NAMALWA (cell line): ENCODE measurements at places on chromosomes 12 and 14.
A peak's percentile ranks its signal among the peaks of the same experiment; 100 is the strongest.

GRCh38 chr14:94449930-94450329 is 2.7 kb downstream of the SERPINA11 start:
- DNase-seq, result no peak

DNA sequence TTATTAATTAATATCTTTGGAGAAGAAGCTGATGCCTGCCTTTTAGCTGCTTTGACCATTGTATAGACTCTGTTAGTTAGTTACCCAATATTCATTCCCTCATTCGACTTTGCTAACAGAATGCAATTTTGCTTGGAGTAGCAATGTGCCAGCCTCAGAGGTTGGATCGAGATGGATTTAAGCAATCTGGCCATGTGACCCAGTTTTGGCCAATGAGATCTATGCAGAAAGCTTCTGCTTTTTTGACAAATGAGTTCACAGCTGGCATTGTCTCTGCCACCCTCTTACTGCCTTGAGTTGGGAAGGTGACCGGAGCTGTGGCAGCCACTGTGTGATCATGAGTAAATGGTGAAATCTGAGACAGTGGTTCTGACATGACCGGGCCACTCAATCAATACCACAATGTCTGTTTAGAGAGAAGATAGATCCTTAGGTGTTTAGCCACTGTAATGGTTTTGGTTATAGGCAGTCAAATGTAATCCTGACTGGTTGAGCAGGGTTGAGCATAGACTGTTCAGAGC is 74.9 kb upstream of the MED13L start:
- no peak for DNase-seq

- DNase-seq, result peak; percentile 49
Observed at GRCh38 chr12:2624543-2625288, 170.1 kb upstream of the FKBP4 start.

GRCh38 chr14:22333422-22334274 is 255.4 kb downstream of the DAD1 start:
- no peak for DNase-seq

DNA sequence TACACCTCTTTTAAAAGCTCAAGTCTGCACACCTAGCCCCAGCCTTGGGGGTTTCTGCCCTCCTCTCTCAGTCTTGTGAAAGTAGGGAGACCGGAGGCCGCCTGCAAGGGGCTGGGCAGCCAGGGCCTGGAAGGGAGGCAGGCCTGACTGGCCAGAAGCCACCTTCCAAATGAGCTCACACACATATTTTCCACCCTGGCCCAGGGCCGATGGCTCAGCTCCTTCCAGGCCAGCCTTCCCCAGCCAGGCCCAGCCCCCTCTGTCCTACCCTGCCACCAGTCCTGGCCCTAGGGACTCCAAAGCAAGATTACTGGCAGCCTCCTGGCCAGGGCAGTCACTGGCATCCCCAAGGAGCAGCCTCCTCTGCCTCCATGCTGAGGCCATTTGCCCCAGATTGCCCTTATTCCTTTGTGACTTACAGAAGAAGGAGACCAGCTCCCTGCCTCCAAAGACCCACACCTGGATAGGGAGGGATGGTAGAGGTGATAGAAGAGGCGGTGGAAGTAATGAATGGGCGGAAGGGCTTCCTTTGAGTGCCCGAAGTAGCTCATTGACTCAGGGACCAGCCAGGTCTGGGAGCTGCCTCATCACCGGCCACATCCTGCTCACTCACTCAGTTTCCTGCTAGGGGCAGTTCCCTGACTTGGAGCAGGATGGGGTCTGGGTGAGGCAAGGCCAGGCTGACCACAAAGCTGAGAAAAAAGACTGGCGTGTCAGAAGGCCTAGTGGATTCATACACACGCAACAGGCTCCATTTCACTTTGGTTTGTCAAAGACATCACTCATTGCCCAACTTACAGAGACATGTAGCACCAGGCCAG is 14.8 kb downstream of the MMP14 start:
- DNase-seq, result no peak

DNA sequence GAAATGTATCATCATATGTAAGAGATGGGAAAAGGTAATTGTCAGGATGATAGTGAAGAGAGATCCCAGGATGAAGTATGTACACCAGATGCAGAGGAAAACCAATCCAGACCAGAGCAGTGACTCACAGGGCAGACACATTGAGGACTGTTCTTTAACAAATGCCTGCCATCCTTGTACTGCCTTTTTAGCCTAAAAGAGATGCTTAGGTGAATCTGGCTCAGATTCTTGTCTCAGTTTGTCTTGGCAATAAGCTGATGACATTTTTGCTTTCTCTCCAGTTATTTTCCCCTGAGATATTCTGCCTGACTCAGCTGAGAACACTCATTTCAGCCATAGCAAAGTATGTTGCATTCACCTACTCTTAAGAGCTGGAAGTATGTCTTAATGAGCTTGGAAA is 405.3 kb upstream of the USP15 start:
- DNase-seq, result no peak

- peak; percentile 88 for DNase-seq
Observed at GRCh38 chr12:101634724-101635123, 40.0 kb downstream of the MYBPC1 start.

- no peak for DNase-seq
Observed at GRCh38 chr12:80593766-80594165, 113.7 kb upstream of the MYF6 start.

DNA sequence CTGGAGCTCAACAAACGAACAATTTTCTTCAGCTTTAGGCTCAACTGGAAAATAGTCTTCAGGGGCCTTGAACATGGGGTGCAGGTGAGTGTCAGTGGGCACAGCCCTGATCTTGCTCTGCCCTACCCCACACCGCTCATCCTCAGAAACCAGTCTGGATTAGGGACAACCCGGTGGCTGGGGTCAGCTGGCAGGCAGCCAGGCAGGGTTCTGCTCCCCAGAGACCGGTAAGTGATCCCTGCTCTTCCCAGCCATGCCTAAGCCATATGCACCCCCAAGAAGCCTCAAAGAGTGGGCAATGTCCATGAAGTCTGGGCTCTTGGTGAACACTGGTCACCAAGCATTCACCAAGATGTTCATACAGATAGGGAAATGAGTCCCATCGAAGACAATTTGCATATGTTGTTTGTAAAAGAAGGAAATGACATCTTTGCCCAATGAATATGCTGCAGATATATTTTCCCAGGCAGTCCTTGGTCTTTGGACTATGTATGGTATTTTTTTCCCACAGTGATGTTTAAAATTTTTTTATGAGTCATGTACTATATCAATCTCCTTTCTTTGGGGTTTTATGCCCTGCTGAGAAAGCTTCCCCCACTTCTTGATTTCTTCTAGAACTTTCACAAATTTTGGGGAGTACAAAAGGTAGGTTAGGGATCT is 63.9 kb upstream of the VASH1 start:
- DNase-seq, result no peak

- no peak for DNase-seq
Observed at GRCh38 chr12:31207799-31208465, 118.0 kb downstream of the SINHCAF start.

DNA sequence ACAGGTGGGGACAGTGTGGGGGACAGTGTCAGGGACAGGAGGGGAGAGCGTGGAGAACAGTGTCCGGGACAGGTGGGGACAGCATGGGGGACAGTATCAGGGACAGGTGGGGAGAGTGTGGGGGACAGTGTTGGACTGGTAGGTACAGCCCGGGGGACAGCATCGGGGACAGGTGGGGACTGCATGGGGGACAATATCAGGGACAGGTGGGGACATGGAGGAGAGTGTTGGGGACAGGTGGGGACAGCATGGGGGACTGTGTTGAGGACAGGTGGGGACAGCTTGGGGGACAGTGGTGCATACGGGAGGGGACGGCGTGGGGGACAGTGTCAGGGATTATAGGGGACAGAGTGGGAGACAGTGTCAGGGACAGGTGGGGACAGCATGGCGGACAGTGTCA is 212.3 kb downstream of the TMEM121 start:
- no peak for DNase-seq

GRCh38 chr12:117151403-117152031 is 38.8 kb downstream of the FBXO21 start:
- DNase-seq, result no peak

GRCh38 chr12:116929885-116930284 is 19.1 kb downstream of the FBXW8 start:
- no peak for DNase-seq

- DNase-seq, result no peak
Observed at GRCh38 chr14:33357225-33358010, 418.7 kb downstream of the NPAS3 start.

GRCh38 chr12:60920841-60921495 is 1325.1 kb downstream of the SLC16A7 start:
- no peak for DNase-seq
